CD4-positive, alpha-beta memory T cell (primary cell): ENCODE measurements at places on chromosomes 5 and 9. TPM values are rescaled to one million over a fixed set of nuclear protein-coding genes. Genes with fewer than 3 reads are reported as not detected.

NEUROG1 gene
- not detected for polyA plus RNA-seq

DNA sequence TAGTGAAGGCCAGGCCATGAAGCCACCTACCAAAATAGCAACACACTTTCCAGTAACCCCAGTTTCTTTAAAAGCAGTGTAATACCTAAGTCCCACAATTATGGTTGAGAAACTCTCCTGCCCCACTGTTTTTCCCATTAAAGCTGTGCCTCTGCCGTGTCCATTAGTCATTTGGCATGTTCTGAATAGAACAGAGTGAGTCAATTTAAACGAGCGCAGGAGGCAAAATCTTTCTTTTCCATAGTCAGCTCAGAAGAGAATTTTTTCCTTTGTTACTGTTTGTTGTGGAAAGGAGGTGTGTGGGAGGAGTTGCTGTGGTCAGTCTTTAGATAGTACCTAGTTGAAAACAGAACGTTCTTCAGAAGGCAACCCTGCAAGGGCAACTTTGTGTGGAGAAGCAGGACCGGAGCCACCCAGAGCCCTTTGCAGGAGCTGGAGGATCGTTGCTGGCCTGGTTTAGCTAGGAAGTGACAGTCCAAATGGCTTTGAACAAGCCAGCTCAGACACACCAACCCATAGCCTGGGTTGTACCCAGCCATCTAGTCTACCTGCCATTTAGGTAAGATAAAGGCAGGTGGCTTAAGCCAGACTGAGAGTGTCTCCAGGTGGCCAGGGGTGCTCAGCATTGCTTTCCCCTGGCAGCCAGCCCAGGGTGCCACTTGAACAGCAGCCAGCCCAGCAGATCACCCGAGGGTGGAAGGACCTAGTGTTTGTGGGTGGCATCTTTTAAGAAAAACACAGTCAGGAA is 30.4 kb downstream of the GADD45G start:
- H3K27ac ChIP-seq = no peak overlapping the region
- no peaks in the 10 kb centered on the region for H3K36me3 ChIP-seq
- DNase-seq = no peak
- H3K27me3 ChIP-seq = no peaks in the 10 kb centered on the region

GRCh38 chr5:133402775-133403174 is 209.6 kb downstream of the FSTL4 start:
- H3K27ac ChIP-seq = no peak overlapping the region
- H3K36me3 ChIP-seq = no peaks in the 10 kb centered on the region
- H3K4me1 ChIP-seq = no peaks in the 10 kb centered on the region
- H3K27me3 ChIP-seq = no peaks in the 10 kb centered on the region
- no peak overlapping the region for H3K4me3 ChIP-seq

BARHL1 gene
- polyA plus RNA-seq = not detected

GRCh38 chr5:103849934-103850333 is 287.3 kb upstream of the NUDT12 start:
- no peaks in the 10 kb centered on the region for H3K27me3 ChIP-seq
- H3K4me3 ChIP-seq = no peak overlapping the region
- no peak overlapping the region for H3K27ac ChIP-seq
- DNase-seq = no peak
- no peaks in the 10 kb centered on the region for H3K36me3 ChIP-seq

DNA sequence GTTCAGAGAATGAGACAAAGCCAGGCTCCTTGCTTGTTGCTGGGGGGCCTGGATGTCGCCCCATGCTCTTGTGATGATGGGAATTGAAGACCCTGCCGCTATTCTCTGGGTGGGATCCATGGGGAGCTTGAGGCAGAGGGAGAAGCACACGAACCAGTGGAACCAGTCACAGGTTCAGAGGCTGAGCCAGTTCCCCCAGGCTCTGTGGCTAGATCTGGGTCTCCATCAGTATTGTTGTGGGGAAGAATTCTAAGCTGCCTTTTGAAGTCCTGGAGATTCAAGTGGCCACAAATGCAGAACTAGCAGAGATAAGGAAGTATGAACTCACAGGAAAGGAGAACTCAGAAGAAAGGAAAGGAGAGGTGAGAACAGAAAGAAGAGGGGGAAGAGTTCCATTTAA is 219.4 kb downstream of the MSX2 start:
- no peak overlapping the region for H3K4me3 ChIP-seq
- no peaks in the 10 kb centered on the region for H3K27me3 ChIP-seq
- no peak overlapping the region for H3K27ac ChIP-seq
- no peak for DNase-seq
- no peaks in the 10 kb centered on the region for H3K36me3 ChIP-seq

PCA3 gene
- polyA plus RNA-seq = not detected

NIPAL4 gene
- not detected for polyA plus RNA-seq

CTSV gene
- polyA plus RNA-seq = not detected

CCT5 gene
- polyA plus RNA-seq = 203 TPM

- peaks cover 29% of the 10 kb centered on the region for H3K4me1 ChIP-seq
- H3K27me3 ChIP-seq = no peaks in the 10 kb centered on the region
Observed at GRCh38 chr9:32554107-32554506, 1.7 kb upstream of the TOPORS start.

DNA sequence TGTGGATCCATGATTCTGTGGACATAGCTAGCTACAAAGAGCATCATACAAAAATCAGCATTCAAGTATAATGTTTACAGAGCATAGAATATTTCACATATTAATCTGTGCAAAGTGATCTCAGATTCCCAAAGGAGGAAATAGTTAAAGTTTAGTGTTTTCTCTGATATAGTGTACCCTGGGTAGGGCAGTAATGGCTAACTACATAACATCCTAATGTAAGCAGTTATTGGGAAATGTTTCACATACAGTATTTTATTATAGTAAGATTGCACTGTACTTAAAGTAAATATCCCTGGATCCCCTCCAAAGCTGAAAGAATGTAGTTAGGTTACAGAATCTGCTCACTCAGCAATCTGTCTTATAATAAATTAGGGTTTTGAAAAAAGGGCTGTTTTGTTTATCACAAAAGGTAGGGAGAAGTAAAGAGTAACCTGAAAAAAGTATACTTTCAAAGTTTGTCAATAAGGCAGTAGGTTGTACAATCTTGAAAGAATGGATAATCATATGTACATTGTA is 52.5 kb upstream of the SMARCA2 start:
- no peak overlapping the region for H3K27ac ChIP-seq
- H3K4me3 ChIP-seq = no peak overlapping the region
- no peaks in the 10 kb centered on the region for H3K4me1 ChIP-seq
- no peak for DNase-seq
- H3K27me3 ChIP-seq = no peaks in the 10 kb centered on the region

PCDHA3 gene
- not detected for polyA plus RNA-seq

- H3K27ac ChIP-seq = no peak overlapping the region
- no peak overlapping the region for H3K4me3 ChIP-seq
- no peak for DNase-seq
- no peaks in the 10 kb centered on the region for H3K36me3 ChIP-seq
- no peaks in the 10 kb centered on the region for H3K27me3 ChIP-seq
Observed at GRCh38 chr5:132665574-132666080, 7.7 kb downstream of the IL13 start.

- no peaks in the 10 kb centered on the region for H3K4me1 ChIP-seq
- H3K36me3 ChIP-seq = no peaks in the 10 kb centered on the region
- no peak overlapping the region for H3K4me3 ChIP-seq
- no peak overlapping the region for H3K27ac ChIP-seq
- DNase-seq = no peak
Observed at GRCh38 chr5:69484891-69485290, 7.7 kb upstream of the OCLN start.

DNA sequence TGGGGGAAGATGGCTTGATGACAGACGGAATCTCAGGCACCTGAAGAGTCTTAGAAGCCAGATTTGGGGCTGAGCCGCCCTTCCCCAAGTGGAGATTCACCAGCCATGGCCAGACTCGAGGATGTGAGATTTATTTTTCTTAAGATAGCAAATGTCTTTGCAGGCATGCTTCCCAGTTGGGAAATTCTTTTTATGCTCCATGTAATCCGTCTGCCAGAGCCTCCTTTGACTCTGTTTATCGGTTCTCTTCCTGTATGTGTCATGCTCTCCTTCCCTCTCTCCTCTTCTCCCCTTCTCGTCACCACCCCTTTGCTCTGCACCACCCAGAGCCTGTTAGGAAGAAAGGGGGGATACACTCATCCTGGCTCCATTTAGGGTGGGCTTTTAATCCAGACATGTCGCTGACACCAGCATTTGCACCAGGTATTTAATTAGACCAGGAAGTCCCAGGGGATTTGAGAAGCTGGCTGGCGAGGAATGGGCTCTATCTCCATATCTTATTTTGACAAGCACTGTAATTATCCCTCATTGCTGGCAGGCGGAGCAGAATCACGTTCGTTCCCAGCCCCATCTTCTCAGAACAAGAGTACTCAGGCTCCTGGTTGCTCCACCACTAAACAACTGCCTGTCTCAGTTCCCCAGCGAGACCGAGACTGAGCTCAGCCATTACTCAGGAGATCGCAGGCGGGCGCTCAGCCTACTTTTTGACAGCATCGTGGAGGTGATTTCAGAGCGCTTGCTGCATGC is 50.9 kb downstream of the KCNIP1 start:
- no peaks in the 10 kb centered on the region for H3K27me3 ChIP-seq
- H3K36me3 ChIP-seq = no peaks in the 10 kb centered on the region
- H3K4me1 ChIP-seq = no peaks in the 10 kb centered on the region
- no peak overlapping the region for H3K4me3 ChIP-seq
- H3K27ac ChIP-seq = no peak overlapping the region

DNA sequence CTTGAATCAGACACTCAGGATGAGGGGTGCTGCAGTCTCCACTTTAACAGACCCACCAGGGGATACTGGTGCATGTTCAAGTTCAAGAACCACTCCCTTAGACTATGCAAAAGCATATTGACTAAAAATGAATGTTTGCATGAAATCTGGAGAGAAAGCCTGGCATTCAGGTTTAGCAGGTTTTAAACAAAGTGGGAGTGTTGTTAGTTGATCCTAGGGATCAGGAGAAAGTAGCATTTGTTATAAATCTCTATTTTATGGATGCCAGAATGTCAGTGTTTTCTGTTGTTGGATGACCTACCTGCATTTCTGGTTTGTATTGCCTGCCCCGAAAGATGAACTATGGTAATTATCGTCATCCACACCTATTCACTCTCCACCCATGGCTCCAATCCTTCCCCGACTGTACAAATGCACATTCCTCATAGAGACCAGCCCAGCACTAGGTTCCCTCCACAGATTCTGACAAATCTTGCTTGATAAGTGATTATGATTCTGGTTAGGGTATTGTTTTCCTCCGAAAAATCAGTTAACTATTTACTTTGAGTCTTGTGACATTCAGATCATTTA is 17.2 kb downstream of the TMEM252 start:
- H3K4me3 ChIP-seq = no peak overlapping the region
- no peaks in the 10 kb centered on the region for H3K27me3 ChIP-seq
- DNase-seq = no peak
- no peaks in the 10 kb centered on the region for H3K36me3 ChIP-seq
- H3K27ac ChIP-seq = no peak overlapping the region

- peak; percentile 29 for DNase-seq
- H3K4me3 ChIP-seq = peak overlapping the region; percentile 97
- H3K27ac ChIP-seq = peak overlapping the region; percentile 70
- H3K36me3 ChIP-seq = no peaks in the 10 kb centered on the region
- no peaks in the 10 kb centered on the region for H3K27me3 ChIP-seq
- peaks cover 58% of the 10 kb centered on the region for H3K4me1 ChIP-seq
Observed at GRCh38 chr9:111897601-111898137, 1.1 kb downstream of the UGCG start.

DNA sequence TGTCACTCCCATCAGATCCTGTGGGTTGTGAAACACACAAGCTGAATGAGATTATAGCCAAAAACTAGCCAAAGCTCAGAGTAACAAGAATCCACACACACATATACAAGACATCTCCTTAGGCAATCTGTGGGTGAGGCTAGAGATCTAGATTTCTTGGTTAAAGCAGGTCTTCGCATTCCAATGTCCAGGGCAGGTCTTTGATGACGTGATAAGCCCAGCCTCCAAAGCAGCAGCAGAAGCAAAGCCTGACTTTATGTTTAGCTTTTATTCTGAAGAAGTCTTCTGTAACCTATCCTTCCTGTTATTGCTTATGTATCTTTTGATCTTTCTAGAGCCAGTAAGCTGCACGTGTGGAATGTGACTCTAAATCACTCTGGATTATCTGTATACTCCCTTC is 199.1 kb upstream of the SLC30A5 start:
- DNase-seq = peak; percentile 5
- peaks cover 8% of the 10 kb centered on the region for H3K4me1 ChIP-seq
- H3K4me3 ChIP-seq = no peak overlapping the region
- no peak overlapping the region for H3K27ac ChIP-seq

ADAMTSL1 gene
- polyA plus RNA-seq = not detected

DNA sequence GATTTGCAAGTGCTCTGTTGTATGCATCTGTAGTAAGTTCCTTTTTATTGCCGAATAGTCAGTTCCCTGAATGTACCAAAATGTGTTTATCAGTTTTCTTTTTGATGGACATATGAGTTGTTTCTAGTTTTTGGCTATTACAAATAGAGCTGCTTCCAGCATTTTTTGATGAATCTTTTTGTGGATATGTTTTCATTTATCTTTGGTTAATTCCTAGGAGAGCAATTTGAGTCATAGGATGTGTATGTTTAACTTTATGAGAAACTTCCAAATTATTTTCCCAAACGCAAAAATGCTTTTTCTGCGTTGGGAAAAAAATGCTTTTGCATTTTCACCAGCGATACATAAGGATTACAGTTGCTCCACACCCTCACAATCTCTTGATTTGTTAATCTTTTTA is 287.7 kb downstream of the FER start:
- DNase-seq = no peak
- H3K4me1 ChIP-seq = no peaks in the 10 kb centered on the region
- no peaks in the 10 kb centered on the region for H3K36me3 ChIP-seq
- no peaks in the 10 kb centered on the region for H3K27me3 ChIP-seq
- H3K27ac ChIP-seq = no peak overlapping the region

DNA sequence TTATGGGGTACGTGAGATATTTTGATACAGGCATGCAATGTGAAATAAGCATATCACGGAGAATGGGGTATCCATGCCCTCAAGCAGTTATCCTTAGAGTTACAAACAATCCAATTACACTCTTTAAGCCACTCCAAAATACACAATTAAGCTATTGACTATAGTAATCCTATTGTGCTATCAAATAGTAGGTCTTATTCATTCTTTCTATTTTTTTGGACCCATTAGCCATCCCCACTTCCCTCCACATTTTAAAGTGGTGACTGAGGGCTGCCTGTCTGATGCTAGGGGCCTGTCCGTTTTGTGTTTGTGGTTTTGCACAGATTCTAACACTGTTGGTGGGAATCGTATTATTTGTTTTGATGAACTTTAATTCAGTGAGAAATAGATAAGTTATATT is 129.7 kb upstream of the DHFR start:
- DNase-seq = no peak
- H3K4me3 ChIP-seq = no peak overlapping the region
- no peaks in the 10 kb centered on the region for H3K4me1 ChIP-seq
- H3K27me3 ChIP-seq = no peaks in the 10 kb centered on the region

C8G gene
- polyA plus RNA-seq = not detected

DMRT3 gene
- not detected for polyA plus RNA-seq

SLC28A3 gene
- not detected for polyA plus RNA-seq

- H3K27me3 ChIP-seq = no peaks in the 10 kb centered on the region
- H3K36me3 ChIP-seq = no peaks in the 10 kb centered on the region
- no peak overlapping the region for H3K4me3 ChIP-seq
- H3K27ac ChIP-seq = no peak overlapping the region
Observed at GRCh38 chr5:5788793-5789192, 366.3 kb downstream of the ICE1 start.

- no peaks in the 10 kb centered on the region for H3K36me3 ChIP-seq
- no peak overlapping the region for H3K4me3 ChIP-seq
- DNase-seq = no peak
- H3K4me1 ChIP-seq = no peaks in the 10 kb centered on the region
- H3K27me3 ChIP-seq = no peaks in the 10 kb centered on the region
Observed at GRCh38 chr5:35198686-35199085, 31.6 kb downstream of the PRLR start.

- no peaks in the 10 kb centered on the region for H3K27me3 ChIP-seq
- H3K36me3 ChIP-seq = no peaks in the 10 kb centered on the region
- no peak overlapping the region for H3K4me3 ChIP-seq
- H3K4me1 ChIP-seq = no peaks in the 10 kb centered on the region
- H3K27ac ChIP-seq = no peak overlapping the region
- DNase-seq = no peak
Observed at GRCh38 chr5:157874861-157875260, 15.9 kb upstream of the CLINT1 start.

GPR150 gene
- polyA plus RNA-seq = 6.1 TPM
